ENCODE measurements at places on chromosomes 2 and 18. TPM values are rescaled to one million over a fixed set of nuclear protein-coding genes. Genes with fewer than 3 reads are reported as not detected.

GRCh38 chr2:158994920-158995676 is 26.7 kb downstream of the TANC1 start:
- no peak for DNase-seq

GRCh38 chr2:232873292-232873908 is 3.3 kb downstream of the SNORC start:
- no peak for DNase-seq

GRCh38 chr2:143890798-143891197 is 629.1 kb downstream of the ZEB2 start:
- DNase-seq, result no peak

GRCh38 chr2:206189691-206190090 is 30.0 kb downstream of the EEF1B2 start:
- no peak for DNase-seq

DNA sequence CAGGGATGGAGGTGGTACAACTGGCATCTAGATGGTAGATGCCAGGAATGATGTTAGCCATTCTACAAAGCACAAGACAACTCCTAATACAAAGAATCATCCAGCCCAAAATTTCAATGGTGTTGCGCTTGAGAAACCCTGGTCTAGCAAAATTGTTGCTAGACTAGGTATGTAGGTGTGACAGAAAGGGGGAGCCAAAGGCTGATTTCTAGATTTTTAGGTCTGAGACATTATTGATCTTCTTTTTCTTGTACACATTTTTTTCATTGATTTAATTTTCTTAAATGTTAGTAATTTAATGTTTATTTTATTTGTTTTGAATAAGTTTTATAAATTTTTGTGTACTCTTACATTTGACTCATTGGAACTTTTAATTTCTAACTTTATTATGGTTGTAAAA is 216.4 kb downstream of the FSIP2 start:
- no peak for DNase-seq

- no peak for DNase-seq
Observed at GRCh38 chr2:178452870-178453269, 1.7 kb downstream of the PJVK start.

DNA sequence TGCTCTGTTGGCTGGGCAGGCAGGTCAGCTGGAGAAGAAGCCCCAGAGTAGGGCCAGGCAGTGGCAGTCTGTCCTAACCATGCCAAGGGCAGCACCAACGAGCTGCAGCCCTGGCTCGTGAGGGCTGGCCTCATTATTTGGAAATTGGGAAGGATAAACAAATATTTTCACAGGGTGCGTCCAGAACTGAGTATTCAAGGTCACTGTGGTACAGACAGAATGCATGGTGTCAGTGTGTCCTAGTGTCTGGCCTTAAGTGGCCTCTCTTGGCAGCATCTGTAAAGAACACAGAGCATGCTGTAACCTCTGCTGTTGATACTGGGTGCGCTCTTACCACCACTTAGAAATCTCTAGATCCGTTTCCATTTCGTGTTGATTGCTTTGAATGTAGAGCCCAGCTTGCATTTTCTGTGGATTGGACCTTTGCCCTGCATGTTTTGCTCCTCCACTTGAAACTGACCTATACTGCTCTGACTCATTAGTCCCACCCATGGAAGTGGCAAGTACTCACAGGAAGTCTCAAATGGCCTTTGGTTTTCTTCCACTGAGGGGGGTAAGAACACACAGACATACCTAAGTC is 88.2 kb downstream of the GREB1L start:
- DNase-seq, result peak; percentile 57

GRCh38 chr18:79395761-79396404 is at the start of gene NFATC1:
NFATC1 (plus strand) TSS chr18:79395930; CDS start chr18:79396225, 295 bp downstream.
- peak; percentile 32 for DNase-seq

DNA sequence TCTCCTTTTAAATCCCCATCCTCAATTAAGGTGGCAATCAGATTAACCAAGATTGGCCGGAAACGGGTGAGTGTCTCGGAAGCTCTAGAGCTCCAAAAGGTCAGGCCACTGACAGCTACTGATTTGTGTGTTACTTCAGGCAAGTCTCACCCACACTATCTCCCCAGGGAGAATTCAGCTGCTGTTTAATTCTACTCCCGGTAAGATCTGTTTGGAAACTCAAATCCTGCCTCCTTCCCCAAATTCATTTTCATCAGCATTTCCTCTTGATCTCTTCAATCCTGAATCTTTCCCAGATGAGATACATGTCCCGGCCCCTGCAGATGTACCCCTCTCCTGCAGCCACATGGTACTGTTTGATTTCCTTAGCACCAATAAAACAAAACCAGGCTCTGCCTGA is 34.9 kb downstream of the EFR3B start:
- no peak for DNase-seq

DNA sequence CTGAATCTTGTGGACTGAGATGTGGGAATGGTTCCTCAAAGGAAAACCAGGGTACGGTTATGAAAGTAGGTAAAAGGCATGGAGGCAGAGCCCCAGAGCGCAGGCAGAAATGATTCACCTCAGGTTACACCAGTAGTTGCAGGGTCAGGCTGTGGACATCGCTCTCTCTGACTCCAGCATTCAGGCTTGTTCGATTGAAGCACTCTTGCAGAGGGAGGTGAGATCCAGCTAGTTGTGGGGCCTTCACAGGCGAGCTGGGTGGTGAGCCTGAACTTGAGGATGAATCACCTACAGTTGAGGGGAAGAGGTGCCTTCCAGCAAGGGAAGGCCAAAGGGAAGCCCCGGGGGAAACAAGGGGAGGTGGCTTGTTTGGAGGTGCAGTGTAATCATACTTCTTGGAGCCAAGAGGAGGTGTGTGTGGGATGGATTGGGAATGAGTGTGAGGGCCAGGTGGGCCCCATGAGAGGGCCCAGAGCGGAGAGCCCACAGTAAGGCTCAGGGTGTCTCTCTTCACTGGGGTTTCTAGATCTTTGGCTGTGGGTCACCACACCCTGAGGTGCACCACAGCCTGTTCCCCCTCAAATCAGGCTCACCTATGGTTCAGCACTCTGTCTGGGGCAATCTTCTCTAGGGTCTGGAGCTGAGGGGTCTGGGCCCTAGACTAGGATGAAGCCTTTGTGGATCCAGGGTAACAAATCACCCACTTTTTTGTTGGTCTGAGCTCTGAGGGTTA is 48.5 kb upstream of the MCFD2 start:
- peak; percentile 40 for DNase-seq

GRCh38 chr2:19361325-19361990 is 3.0 kb upstream of the OSR1 start:
- DNase-seq, result no peak

GRCh38 chr18:67265464-67266245 is 250.9 kb downstream of the DSEL start:
- DNase-seq, result peak; percentile 86

- DNase-seq, result peak; percentile 6
Observed at GRCh38 chr2:220096406-220096805, 469.0 kb downstream of the SLC4A3 start.

GRCh38 chr2:52498077-52498750 is 1269.4 kb upstream of the CHAC2 start:
- DNase-seq, result no peak

GRCh38 chr2:164877169-164877568 is 35.5 kb upstream of the COBLL1 start:
- DNase-seq, result no peak

CGREF1 gene
- 0.74 TPM for polyA plus RNA-seq

RESP18 gene
- not detected for polyA plus RNA-seq

LYPD6B gene
- polyA plus RNA-seq, result 5.8 TPM

GULP1 gene
- 1.9 TPM for polyA plus RNA-seq

NMUR1 gene
- not detected for polyA plus RNA-seq

KIF3C gene
- polyA plus RNA-seq, result 11.3 TPM

MOGAT1 gene
- polyA plus RNA-seq, result not detected

ADD2 gene
- polyA plus RNA-seq, result 0.87 TPM

KIF5C gene
- 0.02 TPM for polyA plus RNA-seq
